ENCODE measurements at places on chromosomes 7 and 10. TPM values are rescaled to one million over a fixed set of nuclear protein-coding genes. Genes with fewer than 3 reads are reported as not detected.

Gene MYO1G
- total RNA-seq: under 0.01 TPM

Gene CALML5
- total RNA-seq: not detected

Gene GPR26
- not detected for total RNA-seq

Gene FGFR2
- under 0.01 TPM for total RNA-seq

- DNase-seq: peak; percentile 22
Observed at GRCh38 chr10:79049931-79050895, 18.6 kb upstream of the ZMIZ1 start.

- no peak for DNase-seq
Observed at GRCh38 chr10:90344226-90344625, 513.6 kb downstream of the HTR7 start.

GRCh38 chr10:67783606-67784294 lies 54.2 kb downstream of the DNAJC12 start:
- DNase-seq: no peak

GRCh38 chr10:86523348-86523747 lies 1.8 kb upstream of the WAPL start:
- peak; percentile 22 for DNase-seq

- no peak for DNase-seq
Observed at GRCh38 chr7:155741082-155741481, 71.2 kb downstream of the SHH start.

GRCh38 chr7:152522571-152523067 lies 86.8 kb upstream of the KMT2C start:
- DNase-seq: no peak

DNA sequence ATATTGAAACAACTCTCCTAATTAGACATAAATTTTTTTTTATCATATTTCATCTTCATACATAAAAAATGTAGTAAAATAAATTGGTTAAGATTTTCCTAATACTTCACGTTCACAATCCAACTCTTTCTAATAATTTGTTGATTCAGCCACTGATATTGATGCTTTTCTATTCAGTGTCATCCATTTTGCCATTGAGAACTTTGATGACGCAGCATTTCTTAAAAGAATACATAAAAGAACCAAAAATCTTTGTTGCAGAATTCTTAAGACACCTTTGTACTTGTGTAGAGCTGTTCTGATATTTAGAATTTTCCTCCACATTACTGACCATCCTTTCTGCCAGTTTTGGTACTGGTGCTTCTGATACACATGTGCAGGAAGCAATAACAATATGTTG lies 52.6 kb downstream of the LOXL4 start:
- DNase-seq: no peak
